ENCODE measurements at places on chromosomes 1 and 21. TPM values are rescaled to one million over a fixed set of nuclear protein-coding genes. Genes with fewer than 3 reads are reported as not detected.

Gene RPE65
- total RNA-seq, result not detected

Gene NR1I3
- not detected for total RNA-seq

Gene SYT11
- total RNA-seq, result 30.7 TPM

Gene EXO1
- 30.1 TPM for total RNA-seq

Gene HORMAD1
- 0.30 TPM for total RNA-seq

Gene DNASE2B
- total RNA-seq, result not detected

Gene MUTYH
- 37.2 TPM for total RNA-seq

Gene SPATA46
- not detected for total RNA-seq

- peak; percentile 88 for DNase-seq
Measured at GRCh38 chr1:109113590-109114341, at the start of gene ELAPOR1. TSS of gene ELAPOR1 (plus strand) at chr1:109114115. CDS start at chr1:109114184, 69 bp downstream.

DNA sequence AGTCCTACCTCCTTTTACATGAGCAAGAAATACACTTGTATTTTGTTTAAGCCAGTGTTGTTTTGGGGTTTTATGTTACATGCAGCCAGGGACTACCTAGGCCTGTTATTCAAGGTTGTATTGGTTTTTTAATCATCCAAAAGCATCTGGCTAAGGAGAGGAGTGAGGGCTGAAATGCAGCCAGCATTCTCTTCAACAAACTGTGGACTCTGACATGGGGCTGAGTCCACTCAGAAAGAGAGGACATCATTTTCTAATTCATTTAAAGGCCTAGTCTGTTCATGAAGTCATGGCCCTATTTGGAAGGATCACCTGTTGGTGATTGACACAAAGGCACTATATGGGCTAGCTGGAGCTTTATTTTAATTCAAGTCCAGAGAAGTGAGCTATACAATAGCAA is 190.4 kb downstream of the TTLL7 start:
- DNase-seq, result no peak

GRCh38 chr1:109785446-109786111 is 21.9 kb upstream of the EPS8L3 start:
- no peak for DNase-seq

DNA sequence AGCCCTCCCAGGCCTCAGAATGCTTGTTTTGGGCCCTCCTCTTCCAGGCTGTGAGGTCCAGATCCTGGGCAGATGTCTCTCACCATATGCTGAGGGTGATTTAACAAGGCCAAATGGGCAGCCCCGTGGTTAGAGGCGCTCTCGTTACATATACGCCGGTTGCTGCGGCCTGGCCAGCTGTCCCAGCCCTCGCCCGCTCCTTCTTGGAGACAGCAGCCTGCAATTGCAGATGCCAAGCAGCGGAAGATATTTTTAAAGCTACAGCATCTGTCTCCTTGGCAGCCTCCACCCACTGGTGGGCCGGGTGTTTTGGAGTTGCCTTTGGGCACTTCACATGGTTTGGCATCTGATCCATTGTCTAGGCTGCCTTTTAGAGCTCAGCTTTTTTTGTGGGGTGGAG is 178.8 kb upstream of the NFIA start:
- DNase-seq, result no peak

DNA sequence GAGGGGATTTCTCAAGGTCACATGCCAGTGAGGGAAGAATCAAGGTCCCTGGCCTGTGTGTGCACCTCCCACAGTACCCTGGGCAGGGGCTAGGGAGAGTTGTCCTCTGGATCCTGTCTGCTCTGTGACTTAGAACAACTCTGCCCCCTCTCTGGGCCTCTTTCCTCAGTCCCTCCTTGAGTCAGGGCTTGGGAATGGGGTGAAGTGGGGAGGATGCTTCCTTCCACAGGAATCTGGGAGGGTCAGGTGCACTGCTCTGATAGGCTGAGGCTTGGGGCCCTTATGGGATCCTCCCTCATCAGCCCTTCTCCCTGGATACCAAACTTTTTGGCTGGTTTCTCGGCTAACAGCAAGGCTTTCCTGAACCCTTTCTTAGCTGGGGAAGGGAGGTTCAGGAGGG is 2.5 kb downstream of the TRNP1 start:
- no peak for DNase-seq

DNA sequence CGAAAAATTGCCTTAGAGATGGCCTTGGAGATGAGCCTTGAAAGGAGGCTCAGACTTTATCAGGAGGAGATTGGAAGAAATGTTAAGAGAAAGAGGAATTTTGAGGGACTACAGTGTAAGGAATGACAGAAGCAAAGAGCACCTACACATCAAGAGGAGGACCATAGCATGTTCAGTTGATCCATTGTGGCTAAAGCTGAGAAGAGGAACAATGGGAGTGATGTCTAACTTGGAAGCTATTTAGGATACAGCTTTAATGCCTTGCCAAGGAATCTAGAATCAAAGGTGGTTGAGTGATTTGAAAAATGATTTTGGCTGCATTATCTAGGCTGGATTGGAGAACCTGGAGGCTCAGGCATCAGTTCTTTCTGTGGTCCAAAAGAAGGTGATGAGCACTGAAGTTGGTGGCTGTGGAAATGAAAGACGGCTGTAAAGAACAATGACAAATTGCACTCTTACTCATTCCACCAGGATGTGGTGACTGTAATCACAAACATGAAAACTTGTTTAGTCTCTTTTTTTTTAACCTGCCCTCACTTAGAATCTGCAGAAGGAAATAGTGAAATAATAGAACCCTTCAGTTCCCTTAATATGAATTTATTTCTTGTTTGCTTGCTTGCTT is 11.3 kb downstream of the FAM20B start:
- peak; percentile 46 for DNase-seq

GRCh38 chr21:25323356-25323949 is 283.8 kb downstream of the MRPL39 start:
- no peak for DNase-seq

DNA sequence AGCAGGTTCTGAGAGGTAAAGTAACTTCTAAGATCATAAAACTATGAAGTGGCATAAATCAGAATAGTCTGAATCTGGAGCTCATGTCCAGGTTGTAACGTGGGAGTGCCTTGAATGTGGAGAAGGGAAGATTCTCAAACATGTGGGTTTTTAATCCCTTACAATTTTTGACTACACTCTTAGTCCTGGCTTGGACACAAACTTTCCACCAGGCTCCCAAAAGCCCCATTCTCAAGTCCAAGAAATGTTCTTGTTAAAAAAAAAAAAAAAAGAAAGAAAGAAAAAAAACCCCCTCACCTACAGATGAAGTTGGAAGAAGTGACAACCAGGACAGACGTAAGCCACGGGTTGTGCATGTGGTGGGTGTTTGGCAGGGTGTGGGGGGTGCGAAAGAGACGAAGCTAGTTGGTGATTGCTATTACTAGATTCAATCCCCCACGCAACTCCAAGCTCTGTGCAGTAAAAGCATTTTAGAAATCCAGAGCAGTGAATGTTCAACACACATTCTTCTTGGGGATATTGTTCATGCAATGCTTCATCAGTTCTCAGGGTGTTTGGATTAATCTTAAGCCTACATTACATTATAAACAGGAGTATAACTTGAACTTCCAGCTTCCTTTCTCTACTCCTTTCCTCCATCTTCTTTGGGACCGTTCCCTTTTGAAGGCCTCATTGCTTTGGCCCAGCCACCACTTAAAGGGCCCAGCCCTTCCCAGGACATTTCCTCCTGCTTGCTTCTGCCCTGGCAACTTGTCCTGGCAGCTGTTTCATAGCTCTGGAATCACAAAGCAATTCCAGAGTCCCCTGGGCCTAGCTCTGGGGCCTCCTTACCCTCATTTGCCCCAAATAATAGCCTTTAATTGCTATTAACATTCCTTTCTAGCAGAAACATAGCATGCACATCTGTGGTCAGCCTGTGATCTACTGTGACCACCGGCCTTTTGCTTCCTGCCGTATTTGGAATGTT is 41.8 kb downstream of the PHC2 start:
- DNase-seq, result no peak

DNA sequence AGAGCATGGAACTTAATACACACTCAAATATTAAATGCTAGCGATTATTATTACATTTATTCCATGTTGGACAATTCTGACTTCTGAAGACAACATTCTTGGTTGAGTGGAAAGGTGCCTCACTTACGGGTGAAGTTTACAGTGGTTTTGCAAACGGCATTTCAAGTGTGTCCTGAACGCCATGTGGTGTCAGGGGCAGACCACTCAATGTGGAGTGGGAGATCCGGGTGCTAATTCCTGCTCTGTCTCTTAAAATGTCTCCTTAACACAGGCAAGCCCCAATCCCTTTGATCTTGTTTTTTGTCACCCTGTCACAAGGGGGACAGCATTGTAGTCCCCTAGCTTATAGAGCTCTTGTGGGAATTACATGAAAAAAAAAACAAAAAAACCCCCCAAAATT is 5.6 kb upstream of the TDRD10 start:
- DNase-seq, result no peak

GRCh38 chr21:37792046-37792445 is 124.2 kb downstream of the KCNJ6 start:
- DNase-seq, result no peak

DNA sequence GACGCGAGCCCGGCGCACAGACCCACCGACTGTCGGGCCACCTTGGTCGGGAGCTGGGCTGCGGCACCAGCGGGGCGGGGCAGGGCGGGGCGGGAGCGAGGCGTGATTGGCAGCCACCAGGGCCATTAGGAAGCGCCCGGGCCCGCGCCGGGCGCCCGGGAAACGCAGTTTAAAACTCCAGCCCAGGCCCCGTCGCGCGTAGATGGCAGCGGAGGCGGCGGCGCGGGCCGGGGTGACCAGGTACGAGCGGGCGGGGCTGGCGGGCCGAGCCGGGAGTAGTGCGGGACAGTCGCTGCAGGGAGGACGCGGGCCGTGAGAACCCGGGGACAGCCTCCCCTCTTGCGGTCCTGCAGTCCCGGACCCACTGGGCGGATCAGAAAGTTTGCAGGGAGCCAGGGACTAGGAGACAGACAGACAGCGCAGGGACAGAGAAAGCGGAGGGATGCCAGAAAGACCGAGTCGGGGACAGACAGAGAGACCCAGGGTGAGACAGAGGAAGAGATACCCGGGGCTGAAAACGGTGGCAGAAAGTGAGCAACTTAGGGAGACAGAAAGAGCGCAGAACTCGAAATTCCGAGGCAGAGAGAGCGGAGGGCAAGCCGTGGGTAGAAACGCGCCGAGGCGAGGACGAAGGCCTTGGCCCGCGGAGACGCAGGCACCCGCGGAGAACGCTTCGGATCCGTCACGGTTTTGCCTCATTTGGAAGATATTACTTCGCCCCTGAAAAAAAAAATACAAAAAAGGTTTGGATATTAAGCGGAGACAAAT is at the start of gene DMBX1:
TSS of gene DMBX1 (plus strand) at position 199 of the 768 bp plus-strand sequence. CDS start 17,175 bp downstream, outside the sequence.
- DNase-seq, result peak; percentile 61

DNA sequence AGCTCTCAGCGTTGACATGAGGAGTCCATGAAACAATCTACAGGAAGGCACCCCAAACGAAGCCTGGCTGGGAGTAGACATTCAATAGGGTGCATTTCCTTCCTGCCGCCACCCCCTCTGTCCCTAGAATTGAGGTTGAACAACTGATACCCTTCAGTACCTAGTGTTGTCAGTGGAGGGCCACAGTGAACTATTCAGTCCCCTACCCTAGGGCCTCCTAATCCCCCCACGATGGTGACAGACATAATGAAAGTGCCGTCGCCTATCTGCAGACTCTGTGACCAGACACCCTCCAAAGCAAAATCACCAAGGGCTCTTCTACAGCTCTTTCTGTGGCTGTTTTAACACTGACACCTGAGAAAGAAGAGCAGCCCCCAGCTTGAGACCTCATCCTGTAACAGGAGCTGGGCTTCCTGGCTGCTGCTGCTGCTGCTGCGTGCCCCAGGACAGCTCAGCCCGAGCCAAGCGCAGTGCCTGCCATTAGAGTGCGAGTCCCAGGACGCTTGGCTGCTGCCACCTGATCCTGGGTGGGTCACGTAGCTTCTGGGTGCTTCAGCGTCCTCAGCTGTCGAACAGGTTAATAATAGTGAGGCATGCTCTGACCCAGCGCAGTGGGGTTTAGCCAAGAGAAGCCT is 183.0 kb downstream of the ZBTB18 start:
- DNase-seq, result no peak

- DNase-seq, result no peak
Measured at GRCh38 chr1:116915086-116915661, 5.5 kb downstream of the PTGFRN start.

DNA sequence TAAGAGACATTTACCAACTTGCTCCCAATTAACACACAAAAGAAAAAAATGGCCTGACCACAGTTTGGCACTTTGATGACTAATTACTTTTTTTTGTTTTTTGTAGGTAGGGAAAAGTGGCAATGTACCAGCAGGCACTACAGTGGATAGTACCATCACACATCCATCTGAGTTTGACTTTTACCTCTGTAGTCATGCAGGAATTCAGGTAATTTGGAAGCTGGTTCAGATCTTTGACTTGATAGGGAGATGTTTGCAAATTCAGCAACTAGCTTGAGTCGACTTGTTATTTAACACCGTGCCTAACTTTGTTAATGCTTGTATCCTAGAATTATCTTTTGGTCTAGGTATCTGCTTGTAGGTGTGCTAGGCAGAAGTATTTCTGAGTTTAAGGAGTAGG is 33.0 kb upstream of the AGO1 start:
- DNase-seq, result no peak

- DNase-seq, result peak; percentile 96
Measured at GRCh38 chr21:33479679-33480480, at the start of gene TMEM50B. TSS of gene TMEM50B (minus strand) at chr21:33479974. CDS start at chr21:33468885, 11,089 bp downstream.

GRCh38 chr1:213733705-213734104 is 254.1 kb upstream of the PROX1 start:
- DNase-seq, result no peak

DNA sequence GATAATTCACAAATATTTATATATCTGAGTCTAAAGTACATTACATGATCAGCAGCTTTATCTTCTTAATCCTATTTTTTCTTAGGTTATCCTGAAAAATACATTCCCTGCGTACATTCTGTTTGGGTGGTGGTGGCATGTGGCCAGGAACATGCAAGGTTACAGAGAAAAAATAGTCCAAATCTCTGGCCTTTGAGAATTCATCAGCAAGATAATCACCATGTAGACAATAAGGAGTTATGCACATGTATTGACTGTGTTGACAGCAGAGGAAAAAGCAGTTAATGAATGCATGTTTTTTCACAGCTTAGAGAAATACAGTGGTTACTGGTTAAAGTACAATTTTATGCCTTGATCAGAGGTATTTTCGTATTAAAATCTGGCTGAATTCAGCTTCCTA is 49.0 kb downstream of the ABCA4 start:
- DNase-seq, result no peak

GRCh38 chr1:22217811-22218460 is 75.0 kb upstream of the WNT4 start:
- no peak for DNase-seq

- DNase-seq, result no peak
Measured at GRCh38 chr1:241531195-241532161, 700 bp upstream of the KMO start.

DNA sequence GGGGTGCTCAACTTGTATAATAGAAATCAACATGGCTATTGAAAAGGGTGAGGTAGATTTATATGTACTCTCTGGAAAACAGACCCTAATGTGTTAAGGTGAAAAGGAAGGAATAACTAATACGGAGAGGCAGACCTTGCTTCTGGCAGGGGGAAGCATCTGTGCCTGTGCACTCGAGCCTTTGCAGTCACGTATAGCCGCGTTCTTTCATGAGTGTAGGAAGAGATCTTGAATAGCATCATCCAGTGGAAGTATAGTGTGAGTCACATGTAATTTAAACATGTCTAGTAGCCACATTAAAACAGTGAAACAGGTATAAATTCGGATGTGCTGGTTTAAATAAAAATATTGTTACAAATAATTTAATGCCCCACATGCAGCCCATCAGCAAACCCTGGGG is 3.0 kb downstream of the A3GALT2 start:
- no peak for DNase-seq

GRCh38 chr1:194342484-194343262 is 1156.3 kb upstream of the B3GALT2 start:
- DNase-seq, result no peak
